NCI-H510A treated with DMSO at 0.1 percent for 48 hours (cell line): ENCODE measurements at places on chromosomes 16 and 17.

GRCh38 chr17:80790021-80790765 is 201.4 kb upstream of the CHMP6 start:
- DNase-seq = no peak

DNA sequence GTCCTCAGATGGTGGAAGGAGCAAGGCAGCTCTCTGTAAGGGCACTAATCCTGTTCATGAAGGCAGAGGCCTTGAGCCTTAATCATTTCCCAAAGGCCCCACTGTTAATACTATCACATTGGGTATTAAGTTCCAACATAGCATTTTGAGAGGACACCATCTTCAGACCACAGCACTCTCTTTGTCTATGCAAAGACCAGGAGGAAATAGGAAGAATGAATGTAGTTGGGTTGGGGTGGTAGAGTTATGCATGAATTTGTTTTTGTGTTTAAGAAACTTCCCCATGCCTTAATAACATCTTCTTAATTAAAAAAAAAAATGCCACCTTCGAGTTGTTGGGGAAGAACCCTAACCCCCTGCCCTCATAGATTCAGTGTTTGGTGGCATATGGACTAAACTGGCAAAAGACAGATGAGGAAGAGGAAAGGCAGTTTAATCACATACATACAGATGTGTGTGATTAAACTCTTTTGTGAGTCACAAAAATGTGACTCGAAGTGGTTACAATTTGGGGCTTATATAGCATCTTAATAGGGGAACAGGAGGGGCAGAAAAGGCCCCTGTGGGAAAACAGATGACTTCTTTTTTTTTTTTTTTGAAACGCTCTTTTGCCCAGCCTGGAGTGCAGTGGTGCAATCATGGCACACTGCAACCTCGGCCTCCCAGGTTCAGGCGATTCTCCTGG is 35.0 kb upstream of the SLC5A10 start:
- no peak for DNase-seq

DNA sequence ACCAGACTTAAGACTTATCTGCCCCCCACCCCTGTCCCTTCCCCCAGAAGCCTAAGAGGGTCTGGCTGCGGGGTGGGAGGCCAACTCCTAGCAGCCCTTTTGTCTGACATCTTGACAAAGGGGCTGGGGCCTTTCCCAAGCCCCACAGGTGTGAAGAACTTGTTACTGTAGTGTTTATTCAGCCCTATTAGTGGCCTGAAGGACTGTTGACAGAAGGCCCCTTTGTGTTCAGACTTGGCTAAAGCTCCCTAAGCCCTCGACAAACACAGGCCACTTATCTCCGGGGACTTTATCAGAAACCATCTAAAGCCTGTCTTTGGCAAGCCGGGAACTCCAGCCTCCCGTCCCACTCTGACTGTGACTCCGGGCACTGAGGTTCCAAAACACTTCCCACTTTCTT is 129.8 kb downstream of the NTN1 start:
- no peak for DNase-seq

DNA sequence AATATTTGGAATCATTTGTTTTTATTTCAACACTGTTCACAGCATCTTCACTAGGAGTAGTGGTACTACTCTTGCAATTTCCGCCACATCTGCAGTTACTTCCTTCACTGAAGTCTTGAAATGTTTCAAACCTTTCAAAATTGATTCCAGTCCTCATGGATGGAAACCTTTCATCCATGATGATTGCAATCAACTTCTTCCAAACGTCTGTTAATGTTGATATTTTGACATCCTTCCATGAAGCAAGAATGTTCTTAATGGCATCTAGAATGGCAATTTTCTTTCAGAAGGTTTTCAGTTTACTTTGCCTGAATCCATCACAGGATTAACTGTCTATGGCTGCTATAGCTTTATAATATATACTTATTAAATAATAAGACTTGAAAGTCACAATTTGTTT is 736.8 kb upstream of the CA10 start:
- no peak for DNase-seq

DNA sequence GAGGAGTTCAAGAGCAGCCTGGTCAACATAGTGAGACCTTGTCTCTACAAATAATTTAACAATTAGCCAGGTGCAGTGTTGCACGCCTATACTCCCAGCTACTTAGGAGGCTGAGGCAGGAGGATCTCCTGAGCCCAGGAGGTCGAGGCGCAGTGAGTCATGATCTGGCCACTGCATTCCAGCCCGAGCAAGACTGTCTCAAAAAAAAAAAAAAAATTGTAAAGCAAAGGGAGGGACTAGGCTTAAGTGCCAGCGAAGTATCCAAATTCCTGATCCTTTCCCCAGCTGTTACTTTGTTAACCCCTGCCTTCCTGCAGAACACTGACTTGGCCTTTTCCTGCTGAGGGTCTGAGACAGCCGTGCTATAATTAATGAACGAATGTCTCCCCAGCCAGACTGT is 2.7 kb downstream of the GDPD3 start:
- DNase-seq = no peak

- no peak for DNase-seq
Observed at GRCh38 chr17:2361010-2361760, 23.9 kb downstream of the SGSM2 start.

DNA sequence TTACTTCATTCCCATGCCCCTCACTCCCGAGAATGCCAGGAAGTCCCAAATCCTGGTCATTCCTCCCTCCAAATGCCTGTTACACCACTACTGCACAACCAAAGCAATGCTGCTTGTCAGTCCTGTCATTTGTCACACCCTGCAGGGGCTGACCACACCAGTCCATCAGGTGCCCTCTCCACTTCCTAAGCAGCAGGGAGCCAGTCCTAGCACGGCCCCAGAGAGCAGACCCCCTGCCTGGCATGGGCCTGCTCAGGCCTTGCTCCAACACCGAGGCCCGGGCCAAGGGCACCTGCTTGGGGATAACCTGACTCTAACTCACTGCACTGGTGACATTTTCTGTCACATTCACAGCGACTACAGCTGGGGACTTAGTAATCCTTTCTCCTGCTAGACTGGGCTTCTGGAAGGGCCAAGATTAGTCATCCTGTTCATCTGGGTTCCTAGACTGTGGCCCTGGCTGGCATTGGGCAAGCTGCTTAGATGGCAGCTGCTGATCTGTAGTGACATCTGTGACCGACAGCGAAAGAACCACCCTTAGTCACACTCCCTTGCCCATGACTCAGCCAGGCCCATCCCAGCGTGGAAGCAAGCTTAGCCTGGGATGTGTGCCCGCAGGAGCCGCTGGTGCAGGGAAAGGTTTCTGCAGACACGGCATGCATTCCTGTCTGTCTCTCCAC is 5.4 kb downstream of the ALYREF start:
- DNase-seq = no peak

DNA sequence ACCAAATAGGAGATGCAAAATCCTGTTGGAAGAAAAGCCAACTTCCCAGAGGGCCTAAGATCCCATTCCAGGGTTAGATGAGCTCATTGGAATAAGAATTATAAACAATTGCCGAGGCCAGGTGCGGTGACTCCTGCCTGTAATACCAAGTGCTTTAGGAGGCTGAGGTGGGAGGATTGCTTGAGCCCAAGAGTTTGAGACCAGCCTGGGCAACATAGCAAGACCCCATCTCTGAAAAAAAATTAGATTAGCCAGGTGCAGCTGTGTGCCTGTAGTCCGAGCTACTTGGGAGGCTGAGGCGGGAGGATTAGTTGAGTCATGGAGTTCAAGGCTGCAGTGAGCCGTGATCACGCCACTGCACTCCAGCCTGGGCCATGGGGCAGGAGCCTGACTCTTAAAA is 17.8 kb upstream of the SDR42E2 start:
- DNase-seq = no peak

DNA sequence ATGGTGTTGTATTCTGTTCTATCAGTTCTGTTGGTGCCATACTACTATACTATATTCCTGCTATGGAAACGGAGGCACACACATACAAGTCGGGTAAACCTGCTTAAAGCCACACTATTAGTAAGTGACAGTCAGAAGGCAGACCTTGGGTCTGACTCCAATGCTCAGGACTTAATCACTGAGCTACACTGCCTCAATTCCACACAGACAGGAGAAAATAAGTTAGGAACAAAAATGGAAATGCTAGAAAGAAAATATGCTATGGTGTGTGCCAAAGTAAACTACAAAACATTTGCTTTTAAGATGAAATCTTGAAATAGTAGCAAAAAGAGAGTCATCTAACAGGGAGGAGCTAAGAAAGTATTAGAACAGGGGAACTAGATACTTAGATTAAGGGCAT is 48.1 kb downstream of the MYO1D start:
- DNase-seq = no peak

DNA sequence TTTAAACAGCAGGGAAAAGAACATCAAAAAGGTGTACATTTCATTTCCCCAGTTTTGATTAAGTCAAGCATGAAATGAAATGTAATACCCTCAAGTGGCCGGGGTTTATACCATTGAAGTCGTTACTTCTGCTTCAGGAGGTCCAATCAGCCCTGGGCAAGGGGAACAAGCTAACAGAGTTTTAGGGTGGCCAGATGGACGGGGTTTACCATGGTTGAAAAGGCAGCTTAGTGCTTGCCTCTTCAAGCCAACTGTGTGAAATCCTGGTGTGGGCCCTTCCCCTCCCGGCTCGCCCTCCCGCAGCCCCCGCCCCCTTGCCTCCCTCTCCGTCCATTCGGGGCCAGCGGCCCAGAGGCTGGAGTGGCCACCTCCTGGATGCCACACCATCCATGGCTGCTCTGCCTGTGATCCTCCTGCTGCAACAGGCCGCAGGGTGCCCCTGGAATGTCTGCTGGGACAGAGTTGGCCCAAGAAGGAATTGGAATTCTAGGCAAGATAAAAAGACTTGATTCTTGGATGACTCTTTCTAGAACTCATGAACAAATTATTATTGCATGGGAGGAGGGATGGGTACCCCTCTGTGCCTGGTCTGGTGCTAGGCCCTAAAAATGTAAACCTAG is 296.2 kb upstream of the IRX3 start:
- DNase-seq = no peak

GRCh38 chr16:75559564-75560372 is 3.7 kb upstream of the TMEM231 start:
- DNase-seq = no peak

DNA sequence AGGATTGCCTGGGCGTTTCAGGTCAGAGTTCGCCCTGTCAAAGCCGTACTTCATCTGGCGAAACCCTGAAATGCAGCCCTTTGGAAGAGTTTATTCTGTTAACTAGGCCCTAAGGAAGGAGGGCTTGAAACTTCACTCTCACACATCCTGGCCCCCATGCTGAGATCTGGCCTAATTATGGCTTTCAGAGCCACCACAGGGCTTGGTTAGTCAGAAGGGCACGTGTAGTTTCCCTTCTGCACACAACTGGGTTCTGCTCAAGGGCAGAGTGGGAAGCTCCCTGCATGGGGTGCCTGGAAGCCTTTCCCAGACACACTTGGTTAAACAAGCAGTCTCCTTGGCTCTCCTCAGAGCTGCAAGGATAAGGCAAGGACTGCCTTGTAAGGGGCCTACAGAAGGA is 397.3 kb downstream of the SHISA9 start:
- DNase-seq = no peak

DNA sequence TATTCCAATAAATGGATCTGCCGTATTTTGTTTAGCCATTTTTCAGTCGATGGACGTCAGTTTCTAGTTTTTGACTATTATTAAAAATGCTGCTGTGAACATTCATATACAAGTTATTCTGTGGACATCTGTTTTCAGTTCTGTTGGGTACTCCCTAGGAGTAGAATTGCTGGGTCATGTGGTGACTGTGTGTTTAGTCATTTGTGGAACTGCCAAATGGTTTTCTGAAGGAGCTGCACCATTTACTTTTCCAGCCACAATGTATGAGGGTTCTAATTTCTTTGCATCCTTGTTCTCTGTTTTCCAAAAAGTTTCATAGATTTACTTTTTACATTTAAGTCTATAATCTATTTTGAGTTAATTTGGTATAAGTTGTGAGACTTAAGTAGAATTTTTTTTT is 29.5 kb downstream of the CYLD start:
- no peak for DNase-seq

- no peak for DNase-seq
Observed at GRCh38 chr16:30397776-30398660, 2.8 kb downstream of the ZNF48 start.

GRCh38 chr17:64968652-64969501 is 49.6 kb upstream of the LRRC37A3 start:
- no peak for DNase-seq

GRCh38 chr16:17162560-17162959 is 308.2 kb downstream of the XYLT1 start:
- DNase-seq = no peak

- no peak for DNase-seq
Observed at GRCh38 chr17:55687037-55687436, 35.6 kb downstream of the TMEM100 start.

DNA sequence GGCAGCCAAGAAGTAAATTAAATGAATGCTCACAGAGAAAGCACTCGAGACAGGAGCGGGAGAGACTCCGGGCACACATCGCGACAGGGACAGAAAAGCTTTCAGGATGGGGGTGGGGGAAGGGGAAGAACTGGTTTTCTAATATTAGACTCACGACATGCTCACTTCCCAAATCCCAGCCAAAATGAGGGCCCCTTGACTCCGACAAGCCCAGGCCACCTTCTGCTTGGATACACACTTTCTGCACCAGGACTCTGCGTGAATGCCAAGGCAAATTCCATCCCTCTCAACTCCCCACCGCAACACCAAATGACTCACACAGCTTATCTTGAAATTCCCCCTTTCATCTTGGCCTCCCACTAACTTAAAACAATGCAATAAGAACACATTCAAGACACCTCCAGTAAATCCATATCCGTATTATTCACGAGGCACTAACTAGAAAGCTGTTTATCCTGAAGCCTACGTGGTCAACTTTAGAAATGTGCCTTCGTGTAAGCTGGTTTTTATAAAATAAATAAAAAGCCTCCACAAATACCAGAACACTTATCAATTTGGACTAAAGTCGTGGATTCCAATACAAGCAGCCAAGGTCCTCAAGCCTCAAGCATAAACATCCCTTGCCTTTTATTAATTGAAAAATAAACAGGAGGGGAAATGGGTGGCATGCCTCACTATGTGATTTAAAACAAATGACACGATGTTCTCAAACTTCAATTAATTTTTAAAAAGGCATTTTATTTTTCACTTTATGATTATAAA is 46.1 kb downstream of the NXN start:
- no peak for DNase-seq

GRCh38 chr16:87344165-87344930 is 27.2 kb upstream of the C16orf95 start:
- DNase-seq = no peak

DNA sequence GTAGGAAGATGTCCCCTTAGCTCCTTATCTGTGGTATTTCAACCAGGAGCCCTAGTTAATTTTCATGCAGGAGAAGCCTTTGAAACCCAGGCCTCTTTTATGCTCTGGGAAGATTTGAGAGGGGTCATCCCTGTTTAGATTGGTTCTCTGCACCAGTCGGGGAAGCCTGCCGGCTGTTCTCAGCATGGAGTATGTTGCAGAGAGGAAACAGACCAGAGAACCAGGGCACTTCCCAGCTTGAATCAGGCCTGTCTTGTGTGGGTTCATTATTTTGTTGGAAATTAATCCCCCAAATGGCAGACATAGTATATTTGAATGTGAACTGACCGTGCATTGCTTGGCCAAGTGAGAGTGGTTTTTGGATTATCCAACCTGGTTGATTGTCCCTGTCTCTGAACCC is 1082.1 kb upstream of the RBFOX1 start:
- no peak for DNase-seq

- DNase-seq = no peak
Observed at GRCh38 chr17:37470181-37470580, 19.5 kb upstream of the DUSP14 start.
